ENCODE measurements at places on chromosomes 2 and 18.

- DNase-seq = no peak
Observed at GRCh38 chr18:10235661-10235952, 218.8 kb upstream of the APCDD1 start.

DNA sequence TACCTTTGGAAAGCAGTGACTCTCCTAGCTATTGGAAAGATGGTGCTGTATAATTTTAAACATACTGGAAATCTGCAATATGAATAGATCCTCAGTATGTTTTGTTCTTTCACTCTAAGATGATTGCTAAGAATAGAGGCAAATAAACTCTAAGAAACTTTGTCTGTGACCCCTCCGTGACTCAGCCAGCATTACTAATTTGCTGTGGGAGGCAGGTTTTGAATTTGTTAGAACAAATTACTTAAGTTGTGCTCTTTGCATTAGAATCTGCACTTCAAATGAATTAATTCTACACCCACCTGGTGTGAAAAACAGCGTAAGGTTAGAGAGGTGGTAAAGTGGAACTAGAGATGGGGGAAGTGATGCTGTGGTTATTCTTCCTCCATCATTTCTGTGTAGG lies 142.2 kb downstream of the RAPGEF4 start:
- DNase-seq = no peak

DNA sequence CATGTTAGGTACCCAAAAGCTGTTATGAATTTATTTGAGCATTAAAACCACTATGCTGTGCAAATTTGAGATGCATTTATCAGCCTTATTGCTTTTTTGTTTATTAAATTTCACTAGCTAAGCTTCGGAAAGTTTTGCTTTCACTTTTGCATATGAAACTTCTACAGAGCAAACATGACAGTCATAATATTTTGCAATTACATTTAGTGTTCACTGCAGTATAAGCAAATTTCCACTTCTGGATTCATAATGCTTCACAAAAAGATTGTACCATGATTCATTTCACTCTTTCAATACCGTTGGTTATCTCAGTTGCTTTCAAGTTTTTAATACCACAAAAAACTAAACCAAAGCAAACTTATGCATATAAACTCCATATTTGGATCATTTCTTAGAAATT lies 228.7 kb upstream of the SLC8A1 start:
- DNase-seq = no peak

GRCh38 chr2:66440708-66441497 lies 6.0 kb downstream of the MEIS1 start:
- DNase-seq = no peak

- DNase-seq = no peak
Observed at GRCh38 chr2:130951018-130951417, 114.3 kb downstream of the ARHGEF4 start.

- DNase-seq = no peak
Observed at GRCh38 chr18:46073474-46074331, 1.6 kb upstream of the PSTPIP2 start.

GRCh38 chr2:42385225-42385624 lies 24.2 kb upstream of the COX7A2L start:
- DNase-seq = no peak

DNA sequence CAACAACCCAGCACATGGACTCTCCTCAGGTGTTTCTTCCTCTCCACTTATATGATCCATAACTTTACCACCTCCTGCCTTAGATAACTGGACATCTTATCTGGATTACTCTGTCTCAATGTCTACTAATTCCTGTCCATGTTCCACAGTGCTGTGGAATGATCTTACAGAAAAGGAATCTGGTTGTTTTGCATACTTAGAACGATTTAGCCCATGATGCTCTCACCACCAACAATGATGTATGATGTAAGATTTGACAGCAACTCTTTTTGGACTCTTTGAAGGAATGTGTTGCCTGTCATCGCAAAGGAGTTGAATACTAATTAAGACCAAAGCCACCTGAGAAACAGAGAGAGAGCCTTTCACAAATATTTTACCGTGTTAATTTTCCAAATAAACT lies 37.7 kb upstream of the SYT4 start:
- no peak for DNase-seq

- DNase-seq = no peak
Observed at GRCh38 chr2:176104316-176105077, 2.6 kb upstream of the HOXD11 start.

DNA sequence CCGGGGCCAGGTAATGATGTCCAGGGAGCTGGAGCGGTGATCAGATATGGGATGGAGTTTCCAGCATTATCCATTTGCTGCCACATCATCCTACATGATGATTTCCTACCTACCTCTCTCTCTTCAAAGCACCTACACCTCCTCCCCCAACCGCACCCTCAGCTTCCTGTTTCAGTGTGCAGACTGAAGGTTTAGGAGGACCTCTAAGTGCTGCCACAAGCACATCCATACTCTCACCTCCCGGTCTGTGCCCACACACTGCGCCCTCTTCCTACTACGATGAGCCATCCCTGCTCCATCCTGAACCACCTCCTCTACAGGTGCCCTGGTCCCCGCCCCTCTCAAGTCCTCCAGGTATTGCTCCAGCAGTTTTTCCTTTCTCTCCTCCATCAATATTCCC lies 123.7 kb downstream of the ALPK2 start:
- no peak for DNase-seq

- no peak for DNase-seq
Observed at GRCh38 chr2:216971593-216971992, 111.7 kb upstream of the TNP1 start.

DNA sequence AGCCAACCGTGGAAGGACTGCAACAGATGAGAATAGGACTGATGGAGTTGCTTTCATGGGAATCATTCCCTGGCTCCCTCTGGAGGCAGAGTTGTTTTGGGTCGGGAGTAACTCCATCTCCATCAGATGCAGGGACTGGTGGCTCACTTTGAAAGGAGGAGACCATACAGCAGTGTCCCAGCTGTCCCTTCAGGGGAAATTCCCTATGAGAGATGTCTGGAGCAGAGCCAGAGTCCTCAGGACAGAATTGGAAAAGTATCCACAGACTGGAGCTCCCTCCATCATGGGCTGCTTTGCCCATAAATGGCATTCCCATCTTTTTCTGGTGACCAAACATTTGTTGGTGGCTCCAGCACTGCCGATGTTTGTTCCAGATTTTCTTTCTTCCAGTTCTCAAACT lies 144.3 kb downstream of the NCK2 start:
- DNase-seq = no peak

DNA sequence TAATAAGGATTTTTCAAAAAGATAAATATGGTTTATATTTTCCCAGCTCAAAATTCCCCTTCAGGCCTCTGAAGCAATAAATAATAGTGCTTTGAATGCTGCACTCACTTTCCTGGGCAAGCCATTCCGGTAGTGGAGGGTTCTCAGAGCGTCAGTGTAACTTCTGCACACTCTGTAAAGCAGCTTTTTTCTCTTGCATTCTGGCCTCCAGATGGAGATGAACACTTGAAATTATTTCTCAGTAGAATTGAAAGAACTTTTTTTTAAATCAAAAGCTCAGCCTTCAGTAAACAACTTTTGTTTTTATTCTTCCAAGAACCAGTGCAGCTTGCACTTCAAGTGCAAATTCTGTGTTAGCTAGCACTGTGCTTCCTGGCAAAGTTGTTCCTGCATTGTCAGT lies 281.1 kb upstream of the RAB12 start:
- no peak for DNase-seq

DNA sequence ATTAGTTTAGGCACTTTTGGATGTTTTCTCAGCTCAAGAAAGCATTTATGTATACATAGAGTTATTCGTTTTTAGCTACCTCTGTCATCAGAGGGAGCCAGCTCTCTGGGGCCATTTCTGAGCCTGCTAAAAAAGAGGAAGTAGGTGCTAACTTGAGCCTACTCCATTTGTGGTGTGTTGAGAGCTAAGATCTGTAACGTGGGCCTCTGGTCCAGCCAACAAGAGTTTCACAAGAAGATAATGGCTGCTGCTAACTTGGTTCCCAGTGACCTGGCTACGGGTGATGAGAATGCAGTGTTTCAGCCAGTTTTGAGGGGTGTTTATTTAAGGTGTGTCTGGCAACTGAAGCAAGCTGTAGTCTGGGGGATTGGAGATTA lies 182.5 kb downstream of the PRKCE start:
- no peak for DNase-seq

GRCh38 chr2:12948961-12949353 lies 232.2 kb downstream of the TRIB2 start:
- DNase-seq = no peak

- DNase-seq = no peak
Observed at GRCh38 chr2:174561283-174561971, 36.2 kb downstream of the WIPF1 start.

- DNase-seq = no peak
Observed at GRCh38 chr2:38602136-38602731, 494 bp downstream of the HNRNPLL start.

DNA sequence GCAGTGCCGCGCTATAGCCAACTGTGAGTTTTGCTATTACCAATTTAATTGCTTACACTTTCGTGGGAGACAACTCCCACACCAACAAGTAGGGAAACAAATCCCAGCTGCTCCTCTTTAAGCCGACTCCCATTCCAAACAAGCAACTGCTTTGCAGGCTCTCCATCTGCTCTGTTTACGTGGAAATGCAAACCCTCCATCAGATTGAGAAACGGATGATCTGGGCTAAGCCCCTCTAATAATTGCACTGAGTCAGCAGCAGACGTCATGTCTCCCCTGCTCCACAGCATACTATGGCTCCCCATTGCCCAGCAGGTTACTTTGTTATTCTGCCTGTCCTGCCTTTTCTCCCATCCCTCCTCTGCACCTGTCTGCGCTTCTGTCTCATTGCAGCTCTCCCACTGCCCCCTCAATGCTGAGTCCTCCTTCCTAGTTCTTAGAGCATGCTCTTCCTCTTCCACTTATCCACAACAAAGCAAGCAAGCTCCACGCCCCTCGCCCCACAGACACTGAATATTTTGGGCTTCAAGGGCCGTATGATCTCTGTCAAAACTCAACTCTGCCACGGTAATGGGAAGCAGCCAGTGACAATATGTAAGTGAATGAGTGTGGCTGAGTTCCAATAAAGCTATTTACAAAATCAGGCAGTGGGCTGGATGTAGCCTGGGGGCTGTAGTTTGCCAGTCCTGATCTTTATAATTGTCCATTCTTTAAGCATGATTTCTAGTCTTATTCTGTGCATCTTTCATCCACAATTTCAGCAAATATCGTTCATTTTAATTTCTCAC lies 39.5 kb upstream of the ARL4C start:
- DNase-seq = no peak

GRCh38 chr2:147546109-147546508 lies 298.7 kb upstream of the ACVR2A start:
- DNase-seq = no peak

- no peak for DNase-seq
Observed at GRCh38 chr2:62306751-62307468, 111.0 kb downstream of the B3GNT2 start.

DNA sequence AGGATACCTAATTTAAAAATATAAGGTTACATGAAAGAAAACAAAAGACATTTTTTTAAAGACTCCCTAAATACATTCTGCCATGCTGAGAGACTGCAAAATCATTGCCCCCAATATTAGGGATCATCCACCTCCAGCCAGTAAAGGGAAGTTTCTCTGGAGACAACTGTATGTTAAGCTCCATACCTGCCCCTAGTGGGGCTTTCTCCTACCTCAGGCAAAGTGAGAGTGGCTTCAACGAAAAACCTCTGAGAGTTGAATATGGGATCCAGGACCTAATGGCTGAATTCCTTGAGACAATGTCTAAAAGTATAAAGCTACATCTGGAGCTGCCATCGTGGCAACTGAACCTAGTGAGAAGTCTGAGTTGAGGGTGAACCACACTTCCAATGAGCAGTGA lies 248.1 kb upstream of the FIGN start:
- no peak for DNase-seq

GRCh38 chr2:148971547-148971946 lies 67.0 kb upstream of the LYPD6B start:
- DNase-seq = no peak

DNA sequence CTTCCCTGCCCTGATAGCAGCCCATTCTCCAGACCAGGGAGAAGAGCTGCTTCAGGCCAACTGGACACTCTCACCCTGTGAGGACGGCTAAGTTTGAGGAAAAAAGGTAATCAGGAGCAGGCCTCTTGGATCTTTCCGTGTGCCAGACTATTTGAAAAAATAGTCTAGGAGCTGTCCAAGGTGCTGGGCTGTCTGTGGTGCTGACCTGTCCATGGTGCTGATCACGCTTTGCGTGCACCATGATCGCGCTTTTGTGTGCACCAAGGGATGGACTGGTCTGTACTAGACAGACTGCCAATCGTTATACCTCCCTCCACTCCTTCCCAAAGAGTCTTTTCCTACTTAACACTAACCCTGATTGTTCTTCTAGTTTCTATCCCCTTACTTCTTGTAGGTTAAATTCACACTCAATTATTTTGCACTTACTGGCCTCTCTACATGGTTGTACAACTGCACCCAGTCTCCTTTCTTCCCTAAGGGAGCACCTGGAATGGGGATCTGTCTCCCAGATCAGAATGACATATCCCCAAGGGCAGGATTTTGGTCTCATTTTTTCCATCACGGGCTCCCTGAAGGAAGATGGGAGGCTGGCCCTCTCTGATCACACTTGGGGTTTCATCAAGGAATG lies 295.4 kb downstream of the CELF4 start:
- DNase-seq = peak; percentile 35

GRCh38 chr2:16665748-16666448 lies at the start of gene CYRIA:
Gene CYRIA, minus strand, starts transcription at chr2:16665834. Its CDS starts 77,715 bp downstream, at chr2:16588119.
- no peak for DNase-seq

- DNase-seq = no peak
Observed at GRCh38 chr18:61992923-61993322, 100.1 kb upstream of the RNF152 start.

DNA sequence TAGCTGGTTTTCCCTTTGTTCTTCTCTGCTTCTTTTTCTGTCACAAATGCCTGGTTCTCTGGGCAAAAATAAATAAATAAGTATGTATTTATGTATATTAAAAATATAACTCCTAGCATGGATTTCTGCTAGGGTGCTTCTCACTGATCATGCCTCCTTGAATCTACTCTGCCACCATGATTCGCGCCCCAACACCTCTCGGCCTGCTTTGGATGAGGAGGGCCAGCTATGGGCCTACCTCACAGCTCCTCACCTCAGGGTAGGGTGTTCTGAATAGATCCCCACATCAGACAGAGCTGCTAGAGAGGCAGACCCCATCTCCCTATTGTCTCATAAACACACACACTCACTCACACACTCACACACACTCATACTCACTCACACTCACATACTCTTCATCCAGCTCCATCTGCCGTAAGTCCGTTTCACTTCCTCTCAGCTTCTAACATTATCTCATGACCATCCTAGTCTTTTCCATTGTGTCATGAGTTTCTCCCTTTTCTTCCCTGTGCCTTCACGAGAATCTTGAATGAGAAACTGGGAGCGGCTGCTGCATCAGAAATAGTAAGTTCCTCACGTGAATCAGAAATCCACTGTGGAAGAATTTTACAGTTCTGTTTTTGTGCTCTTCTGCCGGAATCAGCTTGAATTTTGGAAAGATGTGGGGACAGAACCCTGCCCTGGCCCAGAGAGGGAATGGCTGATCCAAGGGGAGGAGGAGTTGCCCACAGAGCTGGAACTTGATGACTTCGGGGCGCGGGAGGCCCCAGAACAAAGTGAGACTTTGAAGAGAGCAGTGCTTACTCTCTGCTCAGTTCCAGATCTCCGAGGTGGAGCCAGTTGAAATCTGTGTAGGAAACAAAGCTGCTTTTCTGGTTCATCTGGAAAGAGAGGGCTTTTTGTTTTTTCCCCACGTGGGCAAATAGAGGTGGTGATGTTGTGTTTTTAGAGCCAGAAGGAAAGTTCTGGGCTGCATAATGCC lies 20.9 kb downstream of the ANXA4 start:
- DNase-seq = no peak
